GM03348 (cell line): ENCODE measurements at places on chromosomes 1 and 21.

GRCh38 chr1:167196166-167196565 lies 24.5 kb upstream of the POU2F1 start:
- DNase-seq, result no peak

DNA sequence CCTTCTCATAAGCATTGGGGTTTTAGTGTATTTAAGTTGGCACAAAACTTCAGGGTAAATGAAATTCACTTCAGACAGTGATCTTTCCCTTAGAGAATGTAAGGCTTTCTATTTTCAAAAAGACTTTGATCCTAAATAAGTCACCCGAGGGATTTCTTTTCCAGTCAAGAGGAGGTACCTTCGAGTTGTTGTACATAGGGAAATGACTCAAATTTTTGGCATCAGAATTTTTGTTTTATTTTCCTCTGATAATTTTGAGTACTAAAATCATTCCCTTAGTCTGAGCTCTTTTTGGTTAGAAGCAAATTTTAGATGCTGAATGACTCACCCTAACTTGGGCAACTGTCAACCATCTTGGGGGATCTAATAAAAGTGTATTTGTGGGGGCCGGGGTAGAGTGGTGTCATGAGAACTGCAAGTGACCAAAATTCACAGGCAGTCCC lies 193.9 kb downstream of the DHRS3 start:
- peak; percentile 60 for DNase-seq

- DNase-seq, result no peak
Observed at GRCh38 chr1:185375583-185375982, 58.5 kb upstream of the IVNS1ABP start.

- peak; percentile 43 for DNase-seq
Observed at GRCh38 chr1:184953600-184954219, 20.6 kb downstream of the NIBAN1 start.

- peak; percentile 23 for DNase-seq
Observed at GRCh38 chr1:23020706-23021405, 1.6 kb downstream of the KDM1A start.

GRCh38 chr21:45010096-45010495 lies 64.3 kb upstream of the ADARB1 start:
- no peak for DNase-seq

DNA sequence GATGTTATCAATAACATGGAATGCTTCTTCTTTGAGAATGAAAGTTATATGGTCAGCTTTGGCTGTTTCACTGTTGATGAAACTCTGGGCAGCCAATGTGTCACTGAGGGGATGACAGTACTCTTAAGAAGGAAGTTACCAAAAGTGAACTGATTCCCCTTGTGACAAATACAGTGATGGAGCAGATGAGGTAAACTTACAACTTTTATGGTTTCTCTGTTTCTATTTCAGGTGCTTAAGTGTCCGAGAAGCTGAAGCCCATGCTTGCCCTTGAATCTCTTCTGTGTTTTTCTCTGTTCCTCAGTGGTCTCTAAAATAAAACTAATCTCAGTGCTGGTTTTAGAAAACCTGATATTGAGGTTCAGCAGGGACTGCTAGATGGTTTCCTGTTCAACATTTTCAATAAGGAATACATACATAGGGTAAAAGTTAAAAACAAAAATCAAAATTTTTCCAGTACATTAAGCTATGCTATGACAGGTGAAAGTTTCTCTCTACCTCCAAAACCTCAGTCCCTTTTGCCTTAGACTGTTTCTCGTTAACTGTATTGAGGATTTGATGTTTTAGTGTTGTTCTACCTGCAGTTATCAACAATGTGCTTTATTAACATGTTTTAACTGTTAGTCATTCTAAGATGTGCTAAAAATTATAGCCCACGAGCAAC lies 454.4 kb upstream of the ADGRL4 start:
- no peak for DNase-seq

- DNase-seq, result no peak
Observed at GRCh38 chr21:31408301-31409088, 64.4 kb upstream of the TIAM1 start.

- DNase-seq, result no peak
Observed at GRCh38 chr1:147549526-147549925, 8.2 kb downstream of the BCL9 start.

DNA sequence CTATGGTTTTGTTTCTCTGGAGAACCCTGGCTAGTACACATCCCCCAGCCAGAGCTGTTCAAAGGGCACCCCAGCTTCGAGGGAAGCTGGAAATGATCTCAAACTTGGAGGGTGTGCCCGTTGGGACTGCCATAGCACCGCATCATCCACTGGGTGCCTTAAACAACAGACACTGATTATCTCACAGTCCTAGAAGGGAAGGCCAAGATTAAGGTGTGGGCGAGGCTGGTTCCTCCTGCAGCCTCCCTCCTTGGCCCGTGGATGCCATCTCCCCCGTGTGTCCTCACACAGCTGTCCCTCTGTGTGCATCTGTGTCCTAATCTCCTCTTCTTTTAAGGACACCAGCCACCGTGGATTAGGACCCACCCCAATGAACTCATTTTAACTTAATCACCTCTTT lies 4.2 kb upstream of the IBA57 start:
- DNase-seq, result no peak

DNA sequence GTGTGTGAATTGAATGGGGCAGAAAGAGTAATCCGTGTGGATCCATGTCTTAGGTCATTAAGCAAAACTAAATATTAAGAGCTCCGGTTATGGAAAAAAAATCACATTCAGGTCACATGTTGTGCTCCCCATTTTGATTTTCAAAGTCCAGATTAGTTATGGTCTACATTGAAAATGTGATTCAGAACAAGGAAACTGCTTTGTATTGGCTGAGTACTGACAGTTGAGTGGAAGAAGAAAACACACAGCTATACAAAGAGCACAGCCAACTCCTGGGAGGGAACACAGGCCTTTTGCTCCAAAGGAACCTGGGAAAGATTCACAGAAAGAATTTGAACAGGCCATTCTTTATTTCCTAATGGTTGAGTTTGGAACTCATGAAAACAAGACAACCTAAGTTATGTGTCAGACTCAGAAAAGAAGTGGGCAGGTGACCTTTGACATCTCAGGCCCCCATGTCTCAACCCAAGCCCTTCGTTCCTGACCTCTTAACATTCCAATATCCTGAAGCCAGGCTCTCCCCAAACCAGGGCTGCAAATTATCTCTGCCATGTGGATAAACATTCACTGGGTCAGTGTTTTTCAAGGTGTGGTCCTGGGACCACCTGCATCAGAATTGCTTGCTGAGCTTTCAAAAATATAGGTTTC lies 159.3 kb upstream of the LMO4 start:
- DNase-seq, result no peak

DNA sequence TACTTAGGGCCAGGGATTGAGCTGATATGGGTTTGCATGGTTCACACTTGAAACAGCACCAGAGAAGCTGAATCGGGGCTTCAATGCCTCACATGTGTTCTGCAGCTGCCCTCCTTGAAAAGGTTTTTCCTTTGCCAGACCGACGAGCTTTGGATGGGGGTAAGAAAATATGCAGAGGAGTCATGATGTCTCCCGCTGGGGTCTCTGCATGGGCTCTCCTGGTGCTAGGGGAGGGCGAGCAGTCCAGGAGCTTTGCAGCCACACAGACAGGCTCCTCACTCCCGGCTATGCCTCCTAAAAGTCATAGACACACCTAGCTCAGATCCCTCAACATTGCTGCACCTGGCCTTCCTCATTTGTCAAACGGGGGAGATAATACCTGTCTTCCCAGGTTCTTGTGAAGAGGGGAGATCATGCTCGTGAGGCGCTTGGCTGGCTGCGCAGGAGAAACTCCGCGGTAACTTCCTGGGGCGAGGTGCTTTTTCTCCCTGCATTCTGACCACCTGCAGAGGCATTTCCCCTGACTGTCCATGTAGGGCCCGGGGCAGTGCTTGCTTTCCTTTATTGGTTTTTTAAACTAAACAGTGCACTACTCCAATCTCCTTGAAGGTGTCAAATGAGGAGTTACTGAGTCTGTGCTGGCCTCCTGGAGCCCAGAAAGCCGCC lies 112.4 kb downstream of the PLXNA2 start:
- no peak for DNase-seq

DNA sequence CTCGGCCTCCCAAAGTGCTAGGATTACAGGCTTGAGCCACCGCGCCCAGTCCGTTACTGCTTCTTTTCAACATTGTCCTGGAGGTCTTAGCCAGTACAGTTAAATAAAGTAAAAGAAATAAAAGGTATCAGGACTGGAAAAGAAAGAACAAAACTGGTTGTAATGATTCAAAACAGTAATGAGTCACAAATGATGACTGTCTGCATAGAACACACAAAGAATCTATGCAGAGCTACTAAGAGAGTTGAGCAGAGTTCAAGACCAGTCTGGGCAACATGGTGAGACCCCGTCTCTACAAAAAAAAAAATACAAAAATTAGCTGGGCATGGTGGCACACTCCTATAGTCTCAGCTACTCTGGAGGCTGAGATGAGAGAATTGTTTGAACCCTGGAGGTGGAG lies 23.4 kb downstream of the BCAR3 start:
- DNase-seq, result no peak
